CD4-positive, alpha-beta T cell treated with Interleukin-6 for 4 hours (primary cell): ENCODE measurements at places on chromosomes 1 and 21.

DNA sequence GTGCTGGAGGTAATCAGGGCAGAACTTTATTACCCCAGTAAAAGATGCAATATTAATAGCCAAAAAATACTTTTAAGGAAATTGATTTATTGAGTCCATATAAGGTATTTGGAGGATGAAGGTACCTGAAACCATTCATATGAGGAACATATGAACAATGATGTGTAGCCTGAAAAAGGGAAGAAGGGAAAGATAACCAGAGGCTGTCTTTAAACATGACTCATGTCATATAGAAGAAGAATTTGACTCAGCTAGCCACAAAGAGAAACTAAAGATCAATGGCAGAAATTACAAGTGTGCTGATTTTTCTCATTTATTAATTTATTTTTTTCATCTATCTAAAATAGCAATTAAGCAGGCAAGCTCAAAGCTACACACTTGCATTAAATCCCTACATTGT, 136.2 kb upstream of the DUSP10 start:
- no peak for DNase-seq

DNA sequence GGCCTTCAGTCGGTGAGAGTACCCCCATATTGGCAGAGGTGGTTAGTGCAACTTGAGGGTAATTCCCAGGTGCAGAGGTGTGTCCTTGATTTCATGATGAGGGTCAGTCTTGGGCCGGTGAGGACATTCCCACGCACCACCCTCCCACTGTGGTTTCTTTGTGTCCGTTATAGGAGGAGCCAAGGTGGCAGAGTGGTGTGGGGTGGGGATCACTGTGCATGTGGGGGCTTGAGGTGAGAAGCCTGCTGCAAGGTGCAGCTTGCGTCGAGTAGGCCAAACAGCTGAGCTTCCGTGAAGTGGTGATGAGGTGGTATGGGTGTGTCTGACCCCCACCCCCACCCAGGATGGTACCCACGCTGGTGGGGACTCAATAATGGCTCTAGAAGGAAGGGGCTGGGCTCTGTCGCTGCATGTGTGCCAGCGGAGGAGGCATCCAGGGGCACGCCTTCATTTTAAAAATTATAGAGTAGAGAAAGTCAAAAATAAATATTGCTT, 6.2 kb downstream of the PTPRF start:
- DNase-seq: no peak

- no peak for DNase-seq
These were observed 22.9 kb downstream of the OVAAL start for GRCh38 chr1:180581635-180582039.

DNA sequence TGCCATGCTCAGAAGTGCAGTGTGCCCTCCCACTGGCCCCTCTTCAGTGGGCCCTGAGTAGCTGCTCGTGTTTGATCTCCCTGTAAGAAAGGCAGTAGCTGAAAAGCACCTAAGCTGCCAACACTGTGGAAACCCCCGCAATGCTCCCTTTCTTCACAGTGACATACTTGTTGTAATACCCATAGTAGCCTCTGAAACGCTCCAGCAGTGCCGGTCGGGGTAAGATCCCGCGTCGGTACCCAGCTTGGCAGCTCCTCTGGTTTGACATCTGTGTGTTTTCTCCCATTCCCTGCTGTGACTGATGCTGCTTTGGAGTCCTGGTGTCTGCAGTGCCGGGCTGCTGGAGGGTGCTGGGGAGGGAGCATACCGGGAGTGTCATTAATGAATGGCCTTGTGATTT, 3.6 kb downstream of the CHAF1B start:
- no peak for DNase-seq

DNA sequence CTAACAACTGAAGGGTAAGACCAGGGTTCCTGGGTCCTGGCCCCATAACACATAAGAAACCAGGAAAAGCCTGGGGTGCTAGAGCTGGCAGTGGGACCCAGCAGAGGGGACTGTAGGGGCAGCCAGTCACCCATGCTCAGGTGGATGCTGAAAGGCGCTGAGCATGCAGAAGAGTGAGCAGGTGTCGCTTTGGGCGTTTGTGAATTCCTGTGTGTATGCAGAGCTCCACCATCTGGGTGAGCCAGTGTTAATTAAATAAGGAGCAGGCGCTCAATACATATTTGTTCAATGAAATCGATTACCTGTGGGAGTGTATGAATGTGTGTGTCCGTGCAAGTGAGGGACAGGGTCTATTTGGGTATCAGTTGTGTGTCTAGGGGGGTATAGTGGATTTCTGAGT, 499 bp downstream of the C1QA start:
- DNase-seq: no peak

DNA sequence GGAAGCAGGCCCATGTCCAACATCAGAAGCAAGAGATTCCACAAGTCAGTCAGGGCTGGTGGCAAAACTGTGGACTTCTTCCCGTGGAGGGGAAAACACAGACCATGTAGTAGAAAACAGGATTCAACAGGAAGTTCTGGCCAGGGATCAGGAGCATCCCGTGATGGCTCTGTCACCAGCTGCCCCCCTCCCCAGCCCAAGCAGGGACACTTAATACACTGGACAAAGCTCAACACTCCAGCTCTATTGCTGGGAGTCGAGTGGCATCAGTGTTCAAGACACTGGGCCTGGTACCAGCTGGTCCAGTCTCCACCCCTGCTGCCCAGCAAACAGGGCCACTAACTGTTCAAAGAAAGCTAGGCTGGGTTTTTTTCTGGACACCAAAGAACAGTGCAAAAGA, 3.7 kb downstream of the SLC45A3 start:
- no peak for DNase-seq

DNA sequence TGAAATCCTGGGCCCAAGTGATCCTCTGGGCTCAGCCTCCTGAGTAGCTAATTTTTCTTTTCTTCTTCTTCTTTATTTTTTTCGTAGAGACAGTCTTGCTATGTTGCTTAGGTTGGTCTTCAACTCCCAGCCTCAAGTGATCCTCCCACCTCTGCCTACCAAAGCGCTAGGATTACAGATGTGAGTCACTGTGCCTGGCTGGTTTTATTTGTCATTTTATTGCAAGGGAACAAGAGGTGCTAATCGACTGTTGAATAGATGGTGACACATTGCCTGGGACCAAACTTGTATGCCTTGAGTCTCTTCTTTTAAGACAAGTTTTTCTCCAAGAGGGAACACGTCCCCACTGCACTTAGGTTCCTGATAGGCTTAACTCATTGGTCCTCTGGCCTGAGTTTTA, 20.0 kb upstream of the KLHDC8A start:
- DNase-seq: no peak

DNA sequence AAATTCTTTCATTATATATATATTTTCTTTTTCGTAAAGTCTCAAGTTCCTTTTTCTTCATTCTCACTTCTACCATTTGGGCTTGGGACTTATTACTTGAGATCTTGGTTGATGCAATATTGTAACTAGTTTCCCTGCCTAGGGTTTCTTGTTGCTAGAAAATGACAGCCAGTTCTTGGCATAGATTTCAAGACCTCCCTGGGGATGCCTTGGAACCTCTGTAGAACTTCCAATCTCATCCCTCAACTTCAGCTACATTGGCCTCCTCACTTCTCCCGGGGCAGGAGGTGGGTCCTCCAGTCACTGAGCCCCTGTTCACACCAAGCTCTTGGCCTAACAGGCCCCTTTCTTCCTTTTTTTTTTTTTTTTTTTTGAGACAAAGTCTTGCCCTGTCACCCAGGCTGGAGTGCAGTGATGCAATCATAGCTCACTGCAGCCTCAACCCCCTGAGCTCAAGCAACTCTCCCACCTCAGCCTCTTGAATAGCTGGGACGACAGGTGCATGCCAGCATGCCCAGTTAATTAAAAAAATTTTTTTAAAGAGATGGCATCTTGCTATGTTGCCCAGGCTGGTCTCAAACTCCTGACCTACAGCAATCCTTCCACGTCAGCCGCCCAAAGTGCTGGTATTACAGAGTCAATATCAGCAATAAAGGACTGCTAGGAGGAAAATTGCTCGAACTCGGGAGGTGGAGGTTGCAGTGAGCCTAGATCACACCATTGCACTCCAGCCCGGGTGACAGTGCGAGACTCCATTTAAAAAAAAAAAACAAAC, 33.1 kb downstream of the MAP3K7CL start:
- no peak for DNase-seq

DNA sequence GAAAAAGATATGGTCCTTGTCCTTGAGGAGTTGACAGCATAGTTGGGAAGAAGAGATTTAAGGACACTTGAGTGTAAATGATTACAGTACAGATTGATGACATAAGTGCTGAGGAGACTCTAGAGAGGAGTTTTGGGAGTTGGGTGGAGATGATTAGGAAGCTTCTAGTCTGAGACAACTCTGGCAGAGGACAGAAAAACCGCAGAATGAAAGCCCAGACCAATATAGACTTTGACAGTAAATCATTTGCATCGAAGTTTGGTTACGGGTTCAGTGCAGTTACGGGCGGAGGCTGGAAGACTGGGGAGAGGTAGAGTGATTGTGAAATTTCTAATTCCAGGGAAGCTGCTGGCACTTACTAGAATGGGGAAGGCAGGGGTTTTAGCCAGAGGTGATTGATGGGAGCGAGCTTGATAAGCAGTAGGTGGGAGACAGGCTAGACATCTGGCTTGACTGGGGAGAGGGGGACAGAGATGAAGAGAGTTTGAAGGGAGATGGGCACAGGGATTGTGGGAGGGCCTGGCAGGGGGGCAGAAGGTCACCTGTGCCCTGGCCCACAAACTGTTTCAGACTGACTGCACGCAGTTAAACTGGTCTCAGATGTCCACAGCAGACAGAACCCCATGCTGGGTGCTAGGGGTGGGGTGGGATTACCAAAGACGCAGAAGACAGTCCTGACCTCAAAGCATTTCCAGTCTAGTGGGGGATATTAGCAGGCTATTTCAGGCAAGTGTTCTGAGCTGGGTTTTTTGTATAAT, 20.1 kb downstream of the SH2D2A start:
- DNase-seq: no peak

GRCh38 chr1:54989968-54990810, 8.5 kb upstream of the BSND start:
- no peak for DNase-seq

GRCh38 chr1:209641832-209642172, 10.4 kb downstream of the LAMB3 start:
- DNase-seq: no peak

DNA sequence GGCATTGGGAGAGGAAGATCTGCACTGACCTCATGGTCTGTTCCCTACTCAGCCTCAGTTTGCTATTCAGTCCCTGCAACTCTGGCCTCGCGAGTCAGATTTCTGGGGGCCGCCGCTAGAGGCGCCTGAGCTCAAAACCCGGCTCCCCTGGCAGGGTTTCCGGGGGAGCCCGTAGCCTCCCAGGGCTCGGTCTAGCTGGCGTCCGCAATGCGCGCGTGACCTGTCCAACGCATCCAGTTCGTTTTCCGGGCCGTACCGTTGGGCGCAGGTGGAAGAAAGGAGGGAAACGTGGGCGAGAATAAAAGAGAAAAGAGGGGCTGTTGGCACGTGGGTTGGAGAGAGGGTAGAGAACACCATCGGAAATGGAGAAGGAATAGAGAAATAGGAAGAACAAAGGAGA, at the start of gene ADAM30:
ADAM30 (minus strand) TSS at position 213 of the 400 bp plus-strand sequence; CDS start at position 34, 179 bp downstream.
- DNase-seq: no peak

- DNase-seq: no peak
These were observed 25.2 kb upstream of the RABGAP1L start for GRCh38 chr1:174134003-174134659.

GRCh38 chr1:178075333-178075732, 18.6 kb upstream of the RASAL2 start:
- no peak for DNase-seq

- no peak for DNase-seq
These were observed 94.9 kb downstream of the MRPL39 start for GRCh38 chr21:25512095-25513081.

DNA sequence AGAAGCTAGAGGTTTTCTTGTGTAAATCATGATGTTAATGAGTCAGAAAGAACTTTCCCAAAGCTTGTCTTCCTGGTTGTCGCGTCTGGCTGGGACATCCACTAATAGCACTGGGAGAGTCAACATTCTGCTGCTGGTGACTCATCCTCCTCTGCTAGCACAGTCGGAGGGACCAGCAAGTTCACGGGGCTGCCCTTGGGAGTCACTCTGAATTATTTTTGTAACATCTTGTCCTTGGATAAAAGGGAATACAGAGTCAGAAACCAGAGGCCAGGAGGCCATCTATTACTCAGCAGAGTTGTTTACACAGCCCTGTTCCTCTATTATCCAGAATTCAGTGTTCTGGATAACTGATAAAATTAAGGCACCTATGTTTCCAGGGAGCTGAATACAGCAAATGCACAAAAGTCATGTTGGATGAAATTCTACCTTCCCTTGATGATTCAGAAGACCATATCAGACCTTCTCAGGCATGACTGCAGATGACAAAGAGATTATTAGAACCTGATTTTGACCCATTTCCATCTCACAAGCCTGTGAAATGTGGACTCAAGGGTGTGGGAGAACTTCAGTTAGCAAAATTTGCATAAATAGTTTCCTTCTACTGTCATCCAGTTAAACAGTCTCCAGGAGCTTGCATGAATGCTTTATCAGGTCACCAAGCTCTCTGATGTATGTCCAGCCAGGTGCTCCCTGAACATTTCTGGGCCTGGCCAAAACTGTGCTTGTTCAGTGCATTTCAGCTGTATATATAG, 68.1 kb downstream of the JAK1 start:
- DNase-seq: peak; percentile 59

- DNase-seq: no peak
These were observed 113.9 kb upstream of the ZNF648 start for GRCh38 chr1:182175361-182175931.

GRCh38 chr1:15125101-15125745, 28.3 kb upstream of the TMEM51 start:
- DNase-seq: no peak

DNA sequence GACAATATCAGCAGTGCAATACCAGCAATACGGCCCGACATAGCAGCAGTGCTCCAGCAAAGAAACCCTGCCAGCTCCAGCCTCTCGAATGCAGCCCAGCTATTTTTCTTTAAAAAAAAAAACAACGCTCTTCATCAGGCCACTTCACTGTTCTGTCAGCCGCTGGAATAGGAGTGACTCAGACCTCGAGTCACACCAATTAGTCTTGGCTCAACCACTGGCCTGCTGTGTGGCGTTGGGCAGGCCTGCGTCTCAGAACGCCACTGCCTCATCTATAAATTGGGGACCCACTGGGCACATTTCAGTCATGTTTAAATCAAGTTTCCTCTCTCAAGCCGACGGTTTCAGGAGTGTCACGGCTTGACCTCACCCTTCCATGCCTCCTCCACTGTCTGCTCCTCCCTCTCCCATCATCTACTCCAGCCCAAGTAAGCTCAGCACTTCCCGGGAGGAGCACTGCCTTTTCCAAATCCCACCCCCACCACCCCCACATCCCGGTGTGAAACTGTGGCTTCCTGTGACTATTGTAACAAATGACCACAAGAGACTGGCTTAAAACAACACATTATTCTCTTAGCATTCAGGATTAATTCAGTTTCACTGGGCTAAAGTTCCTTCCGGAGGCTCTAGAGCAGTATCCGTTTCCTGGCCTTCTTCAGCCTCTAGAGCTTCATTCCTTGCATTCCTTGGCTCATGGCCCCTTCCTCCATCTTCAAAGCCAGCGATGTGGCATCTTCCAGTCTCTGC, 71.9 kb upstream of the EFHD2 start:
- no peak for DNase-seq

DNA sequence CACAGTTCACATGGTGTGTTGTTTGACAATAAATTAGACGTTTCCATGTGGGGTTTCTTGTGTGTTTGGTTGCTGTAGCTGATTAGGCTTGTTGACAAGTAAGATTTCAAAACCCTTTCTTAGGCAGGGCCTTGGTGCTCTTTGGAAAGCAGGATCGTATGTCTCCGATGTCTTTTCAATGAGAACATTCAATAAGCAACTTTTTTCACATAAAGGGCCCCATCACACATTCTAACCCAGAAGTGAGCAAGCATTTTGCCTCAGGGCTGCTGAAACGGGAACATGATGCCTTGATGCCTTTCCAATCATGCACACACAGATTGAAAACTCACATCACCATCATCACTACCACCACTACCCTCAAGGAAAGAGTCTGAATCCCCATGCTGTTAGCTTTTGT, 33.1 kb downstream of the LPAR3 start:
- no peak for DNase-seq
